ENCODE measurements at places on chromosomes 4 and X. TPM values are rescaled to one million over a fixed set of nuclear protein-coding genes. Genes with fewer than 3 reads are reported as not detected.

- DNase-seq, result no peak
Observed at GRCh38 chrX:128457674-128458073, 405.5 kb upstream of the ACTRT1 start.

- no peak for DNase-seq
Observed at GRCh38 chr4:106803083-106803482, 233.0 kb downstream of the DKK2 start.

GRCh38 chr4:1300466-1301455, 11.1 kb downstream of the MAEA start:
- no peak for DNase-seq

DNA sequence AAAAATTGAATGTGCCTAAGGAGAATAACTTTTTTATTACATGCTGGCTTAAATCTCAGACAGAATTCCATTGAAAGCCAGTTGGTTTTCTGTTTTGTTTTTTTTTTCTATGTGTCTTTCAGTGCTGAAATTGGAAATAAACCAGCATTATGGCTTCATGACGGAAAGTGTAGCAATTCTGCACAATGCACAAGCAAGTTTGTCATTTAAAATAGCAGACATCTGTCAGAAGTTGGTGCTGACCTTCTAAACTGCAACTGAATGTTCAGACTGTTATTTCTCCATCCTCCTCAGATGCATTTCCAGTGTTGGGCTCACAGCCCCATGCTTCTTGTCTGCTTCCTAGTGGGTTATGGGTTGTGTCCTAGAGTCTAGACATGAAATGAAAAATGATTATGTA, 107.2 kb upstream of the LIMCH1 start:
- DNase-seq, result no peak

GRCh38 chr4:10982305-10982704, 297.7 kb upstream of the CLNK start:
- no peak for DNase-seq

DNA sequence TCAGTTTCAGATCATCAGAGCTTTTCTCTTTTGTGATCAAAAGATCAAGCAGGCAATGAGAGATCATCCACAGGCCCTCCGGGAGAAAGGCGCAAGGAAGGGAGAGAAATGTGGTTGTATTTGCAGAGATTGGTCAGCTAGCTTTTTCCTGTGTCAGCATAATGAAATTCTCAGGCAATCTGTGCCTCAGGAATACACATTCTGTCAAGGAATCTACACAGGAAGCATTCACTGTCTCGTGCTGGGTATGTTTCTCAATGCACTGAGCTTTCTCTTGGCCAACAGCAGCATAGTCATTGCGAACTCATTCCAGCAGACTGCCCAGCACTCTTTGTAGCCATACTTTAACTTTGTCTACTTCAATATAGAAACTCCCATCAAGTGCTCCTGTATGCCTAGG, 413.7 kb downstream of the PPP3CA start:
- no peak for DNase-seq

DNA sequence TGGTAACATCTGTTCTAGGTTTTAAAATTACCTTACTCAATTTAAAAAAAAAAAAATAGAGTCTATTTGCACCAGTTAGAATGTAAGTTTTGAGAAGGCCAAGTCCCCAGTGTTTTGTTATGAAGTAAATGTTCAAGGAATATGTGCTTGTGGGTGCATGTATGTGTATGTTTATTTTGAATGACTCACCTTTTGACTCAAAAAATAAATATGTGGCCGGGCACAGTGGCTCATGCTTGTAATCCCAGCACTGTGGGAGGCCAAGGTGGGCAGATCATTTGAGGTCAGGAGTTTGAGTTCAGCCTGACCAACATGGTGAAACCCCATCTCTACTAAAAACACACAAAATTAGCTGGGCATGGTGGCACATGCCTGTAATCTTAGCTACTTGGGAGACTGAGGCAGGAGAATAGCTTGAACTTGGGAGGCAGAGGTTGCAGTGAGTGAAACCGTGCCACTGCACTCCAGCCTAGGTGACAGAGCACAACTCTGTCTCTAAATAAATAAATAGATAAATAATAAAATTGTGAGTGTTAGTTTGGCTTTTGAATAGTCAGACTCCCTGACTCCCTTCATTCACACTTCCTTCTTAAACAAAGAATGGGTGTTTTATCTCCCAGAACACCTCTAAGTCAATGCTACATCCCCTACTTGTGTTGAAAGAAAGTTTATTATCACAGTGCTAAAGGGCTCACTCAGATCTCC, 511.3 kb upstream of the PCDH7 start:
- DNase-seq, result no peak

DNA sequence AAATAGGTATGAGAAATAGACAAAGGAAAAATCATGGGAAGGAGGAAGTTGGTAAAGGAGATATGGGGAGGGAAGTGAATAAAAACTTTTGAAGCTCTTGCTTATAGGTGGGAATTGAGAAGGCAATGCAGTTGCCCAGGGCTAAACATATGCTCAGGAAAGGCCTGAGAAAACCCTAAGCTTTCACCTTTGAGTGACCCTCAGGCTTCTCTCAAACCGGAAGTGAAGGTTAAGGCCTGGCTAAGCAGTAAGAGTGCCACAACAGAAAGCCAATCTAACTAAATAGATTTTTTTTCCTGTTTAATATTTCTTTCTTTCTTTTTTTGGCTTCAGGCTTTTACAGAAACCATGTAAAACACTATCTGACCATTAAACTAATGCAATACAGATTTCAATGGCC, 69.5 kb upstream of the GABRA3 start:
- no peak for DNase-seq

DNA sequence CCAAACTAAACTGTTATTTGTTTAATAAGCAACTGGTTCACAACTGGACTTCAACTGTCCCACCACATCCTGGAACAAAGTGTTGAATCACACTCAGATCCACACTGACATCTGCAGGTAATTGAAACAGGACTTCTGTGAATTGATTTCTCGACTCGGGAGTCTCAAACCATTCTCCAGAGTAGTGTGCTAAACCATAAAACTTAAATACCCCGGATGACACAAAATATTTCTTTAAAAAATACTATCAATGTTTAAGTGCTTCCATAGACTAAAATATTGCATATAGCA, 95.4 kb upstream of the PLAC1 start:
- DNase-seq, result no peak

- no peak for DNase-seq
Observed at GRCh38 chr4:113003841-113004240, 45.6 kb upstream of the ANK2 start.

DNA sequence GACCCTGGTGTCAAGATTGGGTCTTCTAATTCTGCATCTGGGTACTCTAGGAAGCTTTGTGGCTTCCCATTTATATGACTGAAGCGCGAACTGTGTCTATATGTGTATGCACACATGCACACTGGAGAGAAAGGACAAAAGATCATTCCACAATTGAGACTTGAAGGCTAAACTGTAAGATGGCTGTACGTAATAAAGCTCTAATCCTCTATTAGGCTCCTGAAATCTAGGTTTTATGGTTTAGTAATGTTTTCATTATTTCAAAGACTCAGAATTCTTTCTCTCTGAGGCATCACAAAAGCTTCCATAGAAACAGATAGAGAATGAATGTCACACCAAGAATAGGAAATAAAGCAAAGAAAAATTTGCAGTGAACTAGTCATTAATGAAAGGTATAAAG, 320.7 kb upstream of the FTHL17 start:
- DNase-seq, result no peak

DNA sequence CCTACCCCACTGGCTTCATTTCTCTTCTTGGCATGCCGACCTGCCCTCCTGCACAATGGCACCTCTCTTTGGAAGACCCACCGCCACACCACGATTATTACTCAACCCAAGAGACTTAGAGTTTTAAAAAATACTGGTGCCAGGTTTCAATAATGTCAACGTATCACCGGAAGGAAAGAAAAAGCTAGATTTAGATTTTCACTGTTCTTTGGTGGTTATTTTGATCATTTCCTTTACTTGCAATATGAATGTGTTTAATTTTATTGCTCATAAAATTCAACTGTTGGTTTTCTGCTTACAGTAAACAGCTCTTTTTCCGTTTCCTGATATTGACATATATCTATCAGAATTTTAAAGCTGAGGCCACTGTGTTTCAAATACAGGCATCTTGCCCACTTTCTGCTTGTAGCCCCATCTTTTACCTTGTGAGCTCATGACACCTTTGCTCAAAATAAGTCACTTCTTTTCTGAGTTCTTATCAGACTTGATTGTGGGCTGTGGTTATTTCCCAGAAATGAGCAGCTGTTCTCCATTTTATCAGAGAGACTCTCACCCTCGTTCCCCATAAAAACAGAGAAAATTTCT, 439.1 kb downstream of the INPP4B start:
- DNase-seq, result no peak

DNA sequence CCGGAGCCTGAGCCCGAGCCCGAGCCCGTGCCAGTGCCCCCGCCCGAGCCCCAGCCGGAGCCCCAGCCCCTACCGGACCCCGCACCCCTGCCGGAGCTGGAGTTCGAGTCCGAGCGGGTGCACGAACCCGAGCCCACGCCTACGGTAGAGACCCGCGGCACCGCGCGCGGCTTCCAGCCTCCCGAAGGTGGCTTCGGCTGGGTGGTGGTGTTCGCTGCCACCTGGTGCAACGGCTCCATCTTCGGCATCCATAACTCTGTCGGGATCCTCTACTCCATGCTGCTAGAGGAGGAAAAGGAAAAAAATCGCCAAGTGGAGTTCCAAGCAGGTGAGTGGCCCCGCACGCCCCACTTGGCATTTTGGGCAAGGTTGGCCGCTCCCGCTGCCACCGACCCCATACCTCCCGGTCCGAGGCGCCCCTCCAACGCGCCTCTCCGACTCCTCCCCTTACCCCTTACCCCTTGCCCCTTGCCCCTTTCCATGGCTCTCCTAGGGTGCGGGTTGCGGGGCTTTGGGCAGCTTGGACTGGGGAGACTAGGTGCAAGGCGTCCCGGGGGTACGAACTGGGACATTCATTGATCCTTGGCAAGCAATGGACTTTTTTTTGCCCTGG, 553 bp downstream of the SLC16A2 start:
- DNase-seq, result no peak

DNA sequence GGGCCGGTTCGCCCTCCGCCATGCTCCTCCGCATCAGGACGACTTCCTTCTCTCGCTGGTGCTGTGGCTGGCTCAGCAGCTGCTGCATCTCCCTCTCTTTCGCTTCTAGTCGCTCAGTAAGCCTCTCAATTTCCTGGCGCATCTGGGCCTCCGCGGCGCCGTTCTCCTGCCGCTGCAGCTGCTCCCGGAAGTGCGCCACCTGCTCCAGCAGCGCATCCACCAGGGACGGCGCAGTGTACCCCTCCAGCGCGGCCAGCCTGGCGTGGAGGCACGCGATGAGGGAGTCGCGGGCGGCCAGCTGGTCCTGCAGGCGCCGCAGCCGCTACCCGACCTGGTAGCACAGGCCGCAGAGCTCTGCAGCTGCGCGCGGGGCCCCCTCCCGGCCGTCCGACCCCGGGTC, 97.4 kb upstream of the MED14 start:
- DNase-seq, result no peak

GRCh38 chr4:70709611-70710205, 12.1 kb upstream of the RUFY3 start:
- no peak for DNase-seq

GRCh38 chr4:145308598-145308997, 128.2 kb upstream of the OTUD4 start:
- DNase-seq, result no peak

DNA sequence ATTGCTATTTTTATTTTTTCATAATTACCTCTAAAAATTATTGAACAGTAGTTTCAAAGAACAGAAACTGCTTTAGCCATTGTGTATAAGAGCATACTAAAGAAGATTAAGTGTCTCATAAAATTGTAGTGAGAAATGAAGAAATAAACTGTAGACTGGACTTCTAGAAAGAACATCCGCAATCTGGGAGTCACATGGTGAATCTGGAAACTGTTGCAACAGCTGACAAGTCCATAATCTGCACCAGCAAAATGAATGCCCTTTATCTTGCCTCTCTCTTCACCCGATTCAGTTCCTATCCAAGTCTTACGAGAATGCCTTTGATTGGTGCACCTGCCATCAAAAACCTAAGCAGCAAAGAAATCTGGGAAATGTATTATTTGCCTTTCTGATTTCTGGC, 312.9 kb downstream of the NAF1 start:
- DNase-seq, result no peak

DNA sequence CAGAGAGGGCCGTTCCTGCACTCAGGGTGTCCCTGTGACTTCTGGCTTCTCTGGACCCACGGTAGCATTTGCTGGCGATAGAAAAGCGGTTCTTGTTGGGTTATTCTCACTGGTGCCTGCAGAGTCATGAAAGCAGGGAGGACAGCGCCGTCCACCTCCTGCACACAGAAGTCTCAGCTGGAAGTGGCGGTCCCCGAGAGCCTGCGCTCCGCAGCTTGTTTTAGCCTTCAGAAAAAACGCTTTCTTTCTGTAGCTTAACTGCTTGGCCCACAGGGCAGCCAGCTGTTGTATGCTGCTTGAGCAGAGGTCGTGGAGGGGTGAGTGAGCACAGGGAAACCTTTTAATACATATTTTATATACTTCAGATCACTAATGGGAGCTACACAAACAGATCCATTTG, 400.7 kb upstream of the FAT1 start:
- no peak for DNase-seq

- no peak for DNase-seq
Observed at GRCh38 chr4:19026281-19026680, 1004.7 kb upstream of the LCORL start.

DNA sequence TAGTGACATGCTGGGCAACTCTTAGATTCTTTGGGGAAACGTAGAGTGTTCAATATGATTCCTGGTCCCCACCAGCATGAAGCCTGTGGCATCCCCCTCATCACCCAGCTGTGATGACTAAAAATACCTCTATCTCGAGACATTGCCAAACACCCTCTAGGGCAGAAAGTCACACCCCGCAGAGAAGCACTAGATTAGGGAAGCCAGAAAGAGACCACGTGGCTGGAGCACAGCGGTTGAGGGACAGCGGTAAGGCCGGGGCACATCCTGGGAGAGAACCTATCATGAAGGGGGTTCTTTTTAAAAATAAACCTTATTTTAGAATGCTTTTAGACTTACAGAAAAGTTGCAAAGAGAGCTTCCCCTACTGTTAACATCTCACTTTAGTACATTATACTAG, 11.0 kb downstream of the FAT1 start:
- no peak for DNase-seq

DNA sequence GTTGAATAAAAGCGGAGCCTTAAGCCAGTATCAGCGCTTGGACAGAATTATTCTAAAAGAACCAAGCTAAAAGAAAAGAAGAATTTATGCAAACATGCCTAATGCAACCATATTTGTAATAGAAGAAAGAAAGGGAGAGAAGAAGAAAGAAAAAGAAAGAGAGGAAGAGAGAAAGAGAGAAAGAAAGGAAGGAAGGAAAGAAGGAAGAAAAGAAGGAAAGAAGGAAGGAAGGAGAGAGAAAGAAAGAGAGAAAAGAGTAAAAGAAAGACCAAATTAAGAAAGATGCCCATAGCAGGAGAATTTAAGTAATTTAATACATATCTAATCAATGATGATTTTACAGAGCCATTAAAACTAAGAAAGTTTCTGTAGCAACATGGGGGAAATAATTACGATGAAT, 30.9 kb upstream of the TMEM150C start:
- DNase-seq, result no peak

Gene DCAF12L2
- total RNA-seq, result not detected

Gene DTHD1
- total RNA-seq, result 0.16 TPM

Gene ZFP92
- total RNA-seq, result 0.08 TPM

Gene CPLX1
- total RNA-seq, result 1.5 TPM

Gene SUPT20HL1
- not detected for total RNA-seq

Gene CXorf49
- total RNA-seq, result not detected

Gene ERVMER34-1
- total RNA-seq, result not detected

Gene LUZP4
- not detected for total RNA-seq

Gene ENPEP
- not detected for total RNA-seq

All from CD4-positive, alpha-beta T cell (primary cell).